ENCODE measurements at places on chromosomes 2 and 18.

DNA sequence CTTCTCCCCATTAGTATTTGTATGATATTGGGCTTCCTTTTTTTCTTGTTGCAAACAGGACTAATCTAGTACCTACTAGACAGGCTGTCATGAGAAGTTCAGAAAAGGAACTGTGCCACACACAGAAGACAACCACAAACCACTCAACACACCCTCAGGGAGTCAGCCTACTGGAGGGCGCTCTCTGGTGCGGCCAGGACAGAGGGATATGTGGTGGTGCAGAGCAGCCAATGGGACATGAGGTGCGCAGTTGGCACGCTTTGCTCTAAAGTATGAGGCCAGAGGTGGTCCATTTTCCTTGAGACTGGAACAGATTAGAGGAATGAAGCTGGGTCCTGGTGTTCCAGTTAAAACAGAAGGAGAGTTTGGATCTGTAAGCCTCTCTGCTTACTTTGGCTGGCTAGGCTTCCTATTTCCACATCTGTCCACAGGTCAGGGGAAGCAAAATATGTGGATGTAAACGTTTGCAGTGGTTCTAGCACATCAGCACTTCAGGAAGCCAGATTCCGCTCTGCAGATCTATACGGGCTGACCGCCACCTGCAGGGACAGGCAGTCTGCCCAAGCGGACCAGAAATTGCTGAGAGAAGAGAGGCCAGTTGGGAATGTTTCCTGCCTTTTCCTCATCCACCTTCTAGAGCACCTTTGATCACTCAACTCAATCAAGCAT lies 114.1 kb downstream of the GFPT1 start:
- peak; percentile 70 for DNase-seq

GRCh38 chr2:106338043-106338442 lies 130.2 kb downstream of the RGPD3 start:
- DNase-seq: no peak

- no peak for DNase-seq
Measured at GRCh38 chr2:8648441-8649213, 33.2 kb upstream of the ID2 start.

DNA sequence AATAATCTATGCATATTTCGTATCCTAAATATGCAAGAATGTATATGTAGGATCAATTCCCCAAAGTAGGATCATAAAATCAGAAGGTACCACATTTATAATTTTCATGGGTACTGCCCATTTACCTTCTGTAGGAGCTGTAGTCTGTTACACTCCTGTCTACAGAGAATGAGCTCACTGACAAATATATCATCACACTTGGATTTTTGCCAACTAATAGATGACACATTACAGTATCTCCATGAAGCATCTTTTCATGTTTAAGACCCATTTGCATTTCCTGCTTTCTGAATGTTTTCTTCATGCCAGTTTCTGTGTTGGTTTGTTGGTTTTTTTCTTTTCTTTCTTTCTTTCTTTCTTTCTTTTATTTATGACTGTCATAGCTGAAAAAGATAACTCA lies 70.9 kb upstream of the EML6 start:
- DNase-seq: no peak

DNA sequence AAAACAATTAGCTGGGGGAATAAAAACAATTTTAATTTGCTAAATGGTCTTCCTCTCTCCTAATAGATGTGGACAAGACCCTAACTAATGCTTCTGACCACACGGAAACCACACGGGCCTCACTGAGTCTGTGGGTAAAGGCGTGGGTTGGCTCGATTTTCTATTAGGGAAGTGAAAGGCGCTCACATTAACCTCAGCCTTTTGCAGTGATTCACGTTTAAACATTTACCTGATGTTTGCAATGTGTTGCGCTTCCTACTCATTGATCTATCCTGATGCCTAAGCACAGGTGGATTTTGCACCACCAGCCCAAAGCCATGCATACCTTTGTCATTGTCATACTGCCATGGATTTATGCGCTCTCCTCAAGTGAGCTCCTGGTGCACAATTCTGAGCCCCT lies 35.6 kb upstream of the NRP2 start:
- no peak for DNase-seq

DNA sequence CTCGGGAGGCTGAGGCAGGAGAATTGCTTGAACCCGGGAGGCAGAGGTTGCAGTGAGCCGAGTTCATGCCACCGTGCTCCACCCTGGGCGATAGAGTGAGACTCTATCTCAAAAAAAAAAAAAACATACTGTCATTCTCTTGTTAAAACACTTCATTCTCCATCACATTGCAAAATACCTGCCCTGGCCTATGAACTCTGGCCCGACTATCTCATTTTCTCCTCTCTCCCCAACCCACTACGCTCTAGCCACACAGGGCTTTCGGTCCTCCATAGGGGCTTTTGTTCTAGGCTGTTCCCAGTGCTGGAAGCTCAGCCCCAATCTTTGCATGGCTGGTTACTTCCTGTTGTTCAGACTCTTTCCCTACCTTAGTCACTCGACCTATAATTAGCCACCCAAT lies 10.3 kb downstream of the CEP76 start:
- no peak for DNase-seq

DNA sequence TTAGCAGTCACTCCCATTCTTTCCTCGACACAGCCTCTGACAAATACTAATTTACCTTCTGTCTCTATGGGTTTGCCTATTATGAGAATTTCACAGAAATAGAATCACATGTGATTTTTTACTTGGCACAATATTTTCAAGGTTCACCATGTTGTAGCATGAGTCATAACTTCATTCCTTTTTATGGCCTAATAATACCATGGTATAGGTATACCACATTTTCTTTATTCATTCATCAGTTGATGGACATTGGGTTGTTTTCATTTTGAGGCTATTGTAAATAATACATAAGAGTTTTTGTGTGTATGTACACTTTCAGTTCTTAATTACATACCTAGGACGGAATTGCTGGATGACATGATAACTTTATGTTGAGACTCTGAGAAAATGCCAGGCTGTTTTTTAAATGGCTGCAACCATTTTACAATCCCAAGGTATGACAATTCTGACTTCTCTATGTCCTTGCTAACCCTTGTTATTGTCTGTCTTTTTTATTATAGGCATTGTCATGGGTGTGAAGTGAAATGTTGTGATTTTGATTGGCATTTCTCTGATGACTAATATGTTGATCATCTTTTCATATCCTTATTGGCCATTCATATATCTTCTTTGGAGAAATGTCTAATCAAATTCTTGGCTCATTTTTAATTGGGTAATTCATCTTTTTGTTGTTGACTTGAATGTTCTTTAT lies 87.9 kb downstream of the IRS1 start:
- no peak for DNase-seq

- no peak for DNase-seq
Measured at GRCh38 chr2:50729306-50730049, 302.5 kb downstream of the NRXN1 start.

DNA sequence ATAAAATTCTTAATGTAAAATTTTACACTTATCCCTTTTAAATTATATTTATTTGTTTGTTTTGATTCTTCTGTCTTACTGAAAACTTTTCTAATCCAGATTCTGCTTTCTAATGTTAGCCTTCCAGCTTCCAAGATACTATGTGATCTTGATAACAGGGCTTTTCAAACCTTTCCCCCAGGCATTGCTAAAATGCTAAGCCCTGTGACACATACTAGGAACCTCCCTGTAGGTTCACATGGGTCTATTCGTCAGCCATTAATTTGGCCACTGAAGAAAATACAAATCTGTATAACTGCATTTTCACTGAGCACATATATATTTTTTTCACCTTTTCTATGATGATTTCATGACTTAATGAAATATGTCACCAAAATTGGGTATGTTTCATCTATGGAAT lies 92.8 kb upstream of the MAP4K3 start:
- no peak for DNase-seq

DNA sequence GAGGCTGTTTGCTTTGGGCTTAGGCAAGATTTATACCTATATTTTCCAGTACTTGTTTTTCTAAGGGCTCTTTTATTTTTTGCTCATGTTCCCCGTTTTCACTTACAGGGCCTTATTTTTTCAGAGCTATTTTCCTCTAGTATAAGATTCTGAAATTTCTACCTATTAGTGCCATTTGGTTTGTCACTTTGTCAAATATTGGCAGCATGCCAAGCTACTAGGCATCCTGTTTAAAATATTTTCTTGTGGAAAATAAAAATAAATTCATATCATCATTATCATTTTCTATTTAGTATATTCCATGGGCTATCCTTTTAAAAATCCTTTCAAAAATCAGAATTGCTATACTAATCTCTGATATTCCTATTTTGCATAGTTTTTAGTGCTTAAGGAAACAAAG lies 64.8 kb upstream of the CHST9 start:
- no peak for DNase-seq

GRCh38 chr2:239895116-239895515 lies 130.0 kb downstream of the NDUFA10 start:
- no peak for DNase-seq

DNA sequence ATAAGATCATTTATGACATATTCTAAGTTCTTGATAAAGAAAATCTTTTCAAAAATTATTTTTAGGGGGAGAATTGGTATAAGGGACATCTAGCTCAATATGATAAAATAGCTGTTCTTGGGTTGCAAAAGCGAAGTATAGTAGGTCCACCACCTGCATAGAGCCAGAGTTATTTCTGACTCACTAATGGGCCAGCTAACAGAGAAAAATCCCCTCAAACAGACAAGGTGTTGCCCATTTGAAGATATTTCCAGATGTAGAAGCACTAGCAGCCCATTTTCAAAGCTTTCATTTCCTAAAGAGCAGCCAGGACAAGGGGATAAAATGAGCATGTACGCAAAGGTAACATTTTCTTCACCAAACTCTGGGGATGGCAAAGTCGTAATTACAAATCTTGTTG lies 165.7 kb upstream of the FN1 start:
- DNase-seq: no peak

GRCh38 chr2:191863988-191864387 lies 17.1 kb upstream of the CAVIN2 start:
- DNase-seq: no peak

DNA sequence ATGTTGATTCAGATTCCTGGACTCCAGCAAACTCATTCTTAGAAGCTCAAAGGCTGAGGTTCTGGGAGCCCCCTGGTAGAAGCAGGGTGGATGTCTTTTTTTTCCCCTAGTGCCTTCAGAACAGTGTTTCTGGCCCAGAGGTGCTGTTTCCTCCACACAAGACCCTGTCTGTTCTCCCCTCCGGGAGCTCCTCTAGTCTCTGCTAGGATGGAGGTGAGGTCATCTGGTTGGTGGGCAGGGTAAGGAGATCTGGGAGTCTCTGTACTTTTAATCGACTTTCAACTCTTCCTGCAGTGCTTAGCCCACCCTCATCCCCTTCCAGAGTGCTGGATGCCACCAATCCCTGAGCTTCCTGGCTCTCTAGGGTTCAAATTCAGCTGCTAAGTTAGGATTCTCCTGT lies 192.0 kb downstream of the SH3BP4 start:
- no peak for DNase-seq

GRCh38 chr2:29063646-29064345 lies 10.5 kb downstream of the PCARE start:
- DNase-seq: no peak

DNA sequence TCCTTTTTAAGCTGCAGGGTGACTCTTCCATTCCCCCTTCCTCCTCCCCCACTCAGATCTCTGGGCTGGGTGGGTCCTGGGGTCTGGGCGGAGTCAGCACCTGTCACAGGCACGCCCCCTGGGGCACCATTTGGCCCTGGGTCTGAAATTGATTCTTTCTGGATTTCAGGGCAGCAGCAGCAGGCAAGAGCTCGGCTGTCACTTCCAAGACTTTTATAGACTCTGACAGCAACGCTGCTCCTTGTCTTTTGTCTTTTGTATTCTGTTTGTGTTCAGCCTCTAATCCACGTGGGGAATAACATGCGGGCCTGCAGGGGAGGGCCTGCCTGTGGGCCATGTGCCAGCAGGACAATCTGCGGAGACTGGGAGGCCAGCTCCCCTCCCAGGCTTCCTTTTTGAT lies 3.9 kb downstream of the BOD1L2 start:
- no peak for DNase-seq

GRCh38 chr2:67215214-67216055 lies 181.7 kb upstream of the ETAA1 start:
- no peak for DNase-seq

GRCh38 chr2:14273650-14274049 lies 358.9 kb upstream of the LRATD1 start:
- DNase-seq: no peak

All from GDM1 (cell line).